ENCODE measurements at places on chromosomes 6 and 20. TPM values are rescaled to one million over a fixed set of nuclear protein-coding genes. Genes with fewer than 3 reads are reported as not detected.

DNA sequence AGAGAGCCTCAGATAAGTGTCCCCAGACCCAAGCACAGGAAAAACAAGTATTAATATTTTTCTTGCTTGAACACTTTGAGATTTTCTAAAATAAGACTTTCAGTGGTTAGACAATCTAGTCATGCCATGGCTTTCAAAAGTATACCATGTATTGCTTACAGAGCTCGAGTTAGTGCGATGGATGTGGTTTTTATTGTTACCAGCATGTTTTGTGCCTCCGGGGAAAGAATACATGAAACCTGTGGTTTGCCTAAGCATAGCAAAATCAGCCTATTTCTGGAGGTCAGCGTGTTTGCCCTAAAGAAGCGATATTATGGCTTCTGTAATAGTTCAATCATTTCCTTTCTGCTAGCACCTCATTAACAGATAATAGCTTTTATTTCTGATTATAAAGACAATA lies 21.6 kb downstream of the RIN2 start:
- peak; percentile 19 for DNase-seq

DNA sequence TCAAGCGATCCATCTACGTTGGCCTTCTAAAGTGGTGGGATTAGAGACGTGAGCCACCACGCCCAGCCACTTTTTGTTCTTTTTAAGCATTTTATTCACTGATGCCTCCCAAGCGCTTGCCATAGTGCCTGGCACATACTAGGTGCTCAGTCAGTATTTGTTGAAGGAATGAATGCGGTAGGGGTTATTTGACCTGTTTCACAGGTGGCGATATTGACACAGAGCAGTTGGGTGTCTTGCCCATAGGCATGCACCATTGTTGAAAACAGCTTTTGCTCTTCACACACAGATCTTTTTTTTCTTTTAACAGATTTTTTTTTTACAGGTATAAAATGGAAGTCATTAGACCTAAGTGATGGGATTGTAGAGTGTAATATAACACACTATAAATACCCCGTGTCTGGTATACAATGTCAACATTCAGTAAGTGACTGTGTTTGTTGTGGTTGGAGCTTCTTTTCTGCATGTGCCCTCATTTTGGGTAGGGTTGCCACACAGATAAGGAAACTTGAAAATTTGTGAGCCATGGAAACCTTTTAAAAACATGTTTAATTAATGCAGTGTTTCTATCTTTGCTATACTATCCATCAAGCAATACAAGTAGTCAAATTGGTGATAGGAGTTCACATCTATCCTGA lies 24.8 kb downstream of the RREB1 start:
- DNase-seq = no peak

GRCh38 chr6:155186052-155186658 lies 77.7 kb upstream of the CLDN20 start:
- no peak for DNase-seq

GRCh38 chr6:81962198-81962597 lies 209.7 kb upstream of the TENT5A start:
- no peak for DNase-seq

GRCh38 chr6:73169111-73169510 lies 56.2 kb downstream of the KHDC1L start:
- no peak for DNase-seq

- no peak for DNase-seq
Observed at GRCh38 chr6:151300267-151300991, 60.7 kb downstream of the AKAP12 start.

Gene MTFR2
- not detected for total RNA-seq

Gene LZTS3
- total RNA-seq = 14.9 TPM

Measured in ascending aorta (tissue), 2 donors.